MCF 10A (cell line): ENCODE measurements at places on chromosomes 2 and 18. TPM values are rescaled to one million over a fixed set of nuclear protein-coding genes. Genes with fewer than 3 reads are reported as not detected.
A peak's percentile ranks its signal among the peaks of the same experiment; 100 is the strongest.

GRCh38 chr18:10057894-10058791 is 144.3 kb downstream of the VAPA start:
- DNase-seq = peak; percentile 74
- H3K27me3 ChIP-seq = no peaks in the 10 kb centered on the region
- peaks cover 21% of the 10 kb centered on the region for H3K4me1 ChIP-seq
- peak overlapping the region; percentile 40 for H3K27ac ChIP-seq
- H3K36me3 ChIP-seq = no peaks in the 10 kb centered on the region

DNA sequence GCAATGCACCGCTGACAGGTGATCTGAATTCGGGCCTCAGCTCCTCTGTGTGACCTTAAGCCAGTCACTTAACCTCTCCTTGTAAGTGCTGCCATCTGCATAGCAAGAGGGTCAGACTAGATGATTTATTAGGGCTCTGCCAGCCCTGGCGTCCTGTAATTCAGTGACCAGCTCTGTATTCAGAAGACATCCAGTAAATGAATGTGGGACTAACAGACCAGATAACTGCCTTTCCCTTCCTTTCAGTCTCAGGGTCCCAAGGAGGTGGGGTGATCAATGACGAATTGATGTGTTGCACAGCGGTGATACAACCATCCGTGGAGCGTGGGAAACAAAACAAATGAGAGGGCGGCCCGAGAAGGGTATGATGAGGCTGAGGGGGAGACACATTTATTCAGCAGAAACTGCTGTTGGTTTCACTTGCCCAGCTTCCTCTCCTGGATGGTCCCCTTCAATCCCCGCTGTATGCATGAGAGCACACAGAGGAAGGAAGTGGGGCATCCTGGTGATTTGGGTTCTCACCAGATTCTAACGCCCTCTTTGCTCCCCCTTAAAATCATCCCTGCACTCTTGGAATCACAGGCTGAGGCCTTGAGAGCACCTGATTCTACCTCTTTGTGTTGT is 92.8 kb downstream of the VIT start:
- no peak overlapping the region for H3K4me3 ChIP-seq
- H3K27me3 ChIP-seq = peaks cover 39% of the 10 kb centered on the region
- H3K27ac ChIP-seq = no peak overlapping the region
- DNase-seq = no peak
- no peaks in the 10 kb centered on the region for H3K4me1 ChIP-seq

GRCh38 chr2:72846171-72847095 is 20.6 kb upstream of the EXOC6B start:
- H3K4me1 ChIP-seq = no peaks in the 10 kb centered on the region
- no peaks in the 10 kb centered on the region for H3K36me3 ChIP-seq
- DNase-seq = no peak
- no peaks in the 10 kb centered on the region for H3K27me3 ChIP-seq
- H3K4me3 ChIP-seq = no peak overlapping the region

DNA sequence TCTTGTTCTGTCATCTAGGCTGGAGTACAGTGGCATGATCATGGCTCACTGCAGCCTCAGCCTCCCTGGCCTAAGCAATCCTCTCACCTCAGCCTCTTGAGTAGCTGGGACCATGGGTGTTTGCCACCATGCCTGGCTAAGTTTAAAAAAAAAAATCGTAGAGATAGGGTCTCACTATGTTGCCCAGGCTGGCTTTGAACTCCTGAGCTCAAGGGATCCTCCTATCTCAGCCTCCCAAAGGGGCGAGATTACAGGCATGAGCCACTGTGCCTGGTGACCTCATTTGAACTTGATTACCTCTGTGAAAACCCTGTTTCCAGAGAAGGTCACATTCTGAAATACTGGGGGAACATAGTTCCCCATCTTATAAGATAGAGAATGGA is 190.3 kb downstream of the NEDD4L start:
- peaks cover 23% of the 10 kb centered on the region for H3K4me1 ChIP-seq
- H3K27me3 ChIP-seq = no peaks in the 10 kb centered on the region
- no peak overlapping the region for H3K4me3 ChIP-seq
- H3K27ac ChIP-seq = no peak overlapping the region
- H3K36me3 ChIP-seq = peaks cover 12% of the 10 kb centered on the region
- DNase-seq = no peak

DNA sequence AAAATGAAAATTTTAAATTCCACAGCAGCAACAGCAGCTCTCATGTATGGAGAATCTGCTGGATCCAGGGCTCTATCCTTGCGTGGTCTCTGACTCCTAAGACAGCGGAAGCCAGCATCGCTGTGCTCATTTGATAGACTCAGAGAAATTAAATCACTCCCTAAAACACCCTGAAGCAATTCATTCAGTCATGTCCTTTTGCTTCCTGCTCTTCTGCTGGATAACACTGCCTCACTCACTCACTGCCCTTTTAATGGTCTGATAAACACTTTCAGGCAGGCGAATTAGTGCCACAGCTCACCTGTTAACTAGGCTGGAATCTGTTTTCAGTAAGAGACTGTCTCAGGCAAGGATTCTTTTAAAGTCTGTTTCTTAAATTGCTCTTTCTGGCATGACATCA is 10.0 kb downstream of the WIPF1 start:
- H3K4me3 ChIP-seq = no peak overlapping the region
- DNase-seq = no peak
- H3K36me3 ChIP-seq = peaks cover 7% of the 10 kb centered on the region
- H3K27ac ChIP-seq = no peak overlapping the region

DNA sequence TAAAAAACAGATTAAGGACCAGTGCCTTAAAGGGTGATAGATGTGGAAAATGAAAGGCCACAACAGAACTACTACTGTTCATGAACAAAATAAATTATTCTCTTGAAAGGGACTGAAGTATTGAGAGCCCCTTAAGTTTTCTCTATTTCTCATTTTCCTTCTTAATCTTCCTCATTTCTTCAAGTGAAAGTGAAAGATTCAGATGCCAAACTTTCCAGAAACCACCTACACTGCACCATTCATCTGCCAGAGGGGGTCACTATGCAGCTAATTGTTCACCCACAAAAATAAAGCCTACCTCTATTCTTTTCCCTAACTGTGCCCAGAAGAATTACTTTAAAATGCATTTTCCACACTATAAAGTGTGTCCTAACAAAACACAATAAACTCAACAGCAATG is 140.1 kb downstream of the NR4A2 start:
- H3K27ac ChIP-seq = no peak overlapping the region
- H3K27me3 ChIP-seq = no peaks in the 10 kb centered on the region
- no peak overlapping the region for H3K4me3 ChIP-seq
- peaks cover 10% of the 10 kb centered on the region for H3K4me1 ChIP-seq
- DNase-seq = peak; percentile 25

FBXO41 gene
- total RNA-seq = 3.7 and 4.4 TPM in 2 replicates

GRCh38 chr2:28594000-28594331 is 98.1 kb downstream of the PLB1 start:
- H3K4me3 ChIP-seq = peak overlapping the region; percentile 48
- no peaks in the 10 kb centered on the region for H3K36me3 ChIP-seq
- H3K27me3 ChIP-seq = no peaks in the 10 kb centered on the region
- no peak for DNase-seq
- H3K27ac ChIP-seq = peak overlapping the region; percentile 81

GRCh38 chr2:9692456-9693195 is 61.8 kb upstream of the YWHAQ start:
- H3K4me1 ChIP-seq = peaks cover 9% of the 10 kb centered on the region
- peak; percentile 64 for DNase-seq
- H3K36me3 ChIP-seq = no peaks in the 10 kb centered on the region
- H3K4me3 ChIP-seq = peak overlapping the region; percentile 23

BCL2 gene
- 3.0 and 5.7 TPM in 2 replicates for total RNA-seq

DNA sequence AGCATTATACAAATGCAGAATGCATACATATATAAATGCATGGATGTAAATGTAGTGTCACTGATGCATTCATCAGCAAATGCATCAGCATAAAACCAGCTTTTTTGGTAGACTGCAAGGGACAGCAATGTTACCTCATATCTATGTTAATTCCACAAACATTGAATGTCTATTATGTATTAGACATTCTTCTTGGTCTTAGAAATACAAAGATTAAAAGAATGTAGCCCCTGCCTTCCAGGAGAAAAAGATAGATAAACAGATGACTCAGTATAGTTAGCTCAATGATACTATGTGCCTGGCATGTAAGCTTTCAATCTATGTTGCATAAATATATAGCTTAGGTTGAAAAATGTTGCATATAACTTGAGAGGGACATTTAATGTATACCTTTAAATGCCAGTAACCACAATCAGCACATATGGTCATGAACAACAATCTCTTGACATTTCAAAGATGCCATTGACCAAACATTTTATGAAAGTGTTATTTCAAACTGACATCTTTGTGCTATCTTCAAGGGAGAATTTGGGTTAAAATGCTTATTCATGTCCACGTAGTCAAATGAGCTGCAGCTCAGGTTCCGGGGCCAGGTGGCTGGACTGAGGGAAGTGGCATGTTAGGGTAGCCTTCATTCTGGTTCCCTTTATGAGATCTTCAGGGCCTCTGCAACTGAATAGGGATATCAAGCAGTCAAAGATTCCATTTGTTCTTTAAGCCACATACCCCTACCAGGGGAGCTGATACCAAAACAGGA is 45.2 kb upstream of the GCG start:
- H3K27ac ChIP-seq = no peak overlapping the region
- no peaks in the 10 kb centered on the region for H3K4me1 ChIP-seq
- H3K27me3 ChIP-seq = no peaks in the 10 kb centered on the region
- peaks cover 7% of the 10 kb centered on the region for H3K36me3 ChIP-seq
- no peak overlapping the region for H3K4me3 ChIP-seq

GRCh38 chr18:36379435-36379984 is 82.0 kb downstream of the FHOD3 start:
- H3K4me1 ChIP-seq = peaks cover 7% of the 10 kb centered on the region
- H3K27ac ChIP-seq = no peak overlapping the region
- no peaks in the 10 kb centered on the region for H3K36me3 ChIP-seq
- DNase-seq = no peak
- no peak overlapping the region for H3K4me3 ChIP-seq

TMEM198 gene
- total RNA-seq = 5.3 and 6.3 TPM in 2 replicates

UNC50 gene
- 36.9 and 56.4 TPM in 2 replicates for total RNA-seq

- peaks cover 25% of the 10 kb centered on the region for H3K4me1 ChIP-seq
- H3K4me3 ChIP-seq = peak overlapping the region; percentile 88
- peak overlapping the region; percentile 66 for H3K27ac ChIP-seq
- peak; percentile 39 for DNase-seq
- H3K36me3 ChIP-seq = no peaks in the 10 kb centered on the region
These were observed 1.4 kb downstream of the B3GNT2 start for GRCh38 chr2:62197011-62197924.

GRCh38 chr2:201754717-201755415 is 25.9 kb downstream of the ALS2 start:
- H3K4me3 ChIP-seq = no peak overlapping the region
- H3K36me3 ChIP-seq = peaks cover 38% of the 10 kb centered on the region
- no peak overlapping the region for H3K27ac ChIP-seq
- no peaks in the 10 kb centered on the region for H3K27me3 ChIP-seq

- no peak overlapping the region for H3K27ac ChIP-seq
- no peaks in the 10 kb centered on the region for H3K27me3 ChIP-seq
- DNase-seq = no peak
- no peak overlapping the region for H3K4me3 ChIP-seq
- no peaks in the 10 kb centered on the region for H3K4me1 ChIP-seq
These were observed 5.1 kb upstream of the CETN1 start for GRCh38 chr18:574865-575645.

- H3K27ac ChIP-seq = no peak overlapping the region
- H3K27me3 ChIP-seq = no peaks in the 10 kb centered on the region
- no peaks in the 10 kb centered on the region for H3K36me3 ChIP-seq
- no peak overlapping the region for H3K4me3 ChIP-seq
These were observed 107.0 kb downstream of the SMIM21 start for GRCh38 chr18:75320506-75320905.

CYTIP gene
- 0.19 TPM in 1 of 2 replicates, not detected in the other for total RNA-seq

GRCh38 chr18:46199515-46200147 is 95.4 kb downstream of the HAUS1 start:
- H3K4me3 ChIP-seq = no peak overlapping the region
- no peaks in the 10 kb centered on the region for H3K36me3 ChIP-seq
- H3K27ac ChIP-seq = peak overlapping the region; percentile 67
- DNase-seq = peak; percentile 54
- H3K27me3 ChIP-seq = no peaks in the 10 kb centered on the region

IL1A gene
- 99.1 and 170 TPM in 2 replicates for total RNA-seq

DNA sequence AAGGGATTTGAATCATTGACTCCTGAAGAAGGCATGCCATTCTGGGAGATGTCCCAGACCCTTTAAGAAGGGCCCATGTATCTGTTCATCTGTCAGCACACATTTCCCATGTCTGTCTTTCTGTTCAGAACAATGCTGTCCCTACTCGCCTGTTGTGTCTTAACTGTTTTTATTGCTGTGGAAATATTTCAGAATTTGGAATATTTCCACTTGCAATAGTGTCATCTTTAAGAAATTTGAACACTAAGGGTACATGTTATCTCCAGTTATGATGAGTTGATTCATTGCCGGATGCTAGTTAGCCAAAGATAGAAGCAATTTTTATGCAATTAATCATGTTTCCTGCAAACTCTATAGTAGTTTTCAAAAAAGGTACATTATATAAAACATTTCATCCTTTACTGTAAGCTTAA is 36.9 kb upstream of the NT5C1B start:
- peak overlapping the region; percentile 22 for H3K27ac ChIP-seq
- no peak overlapping the region for H3K4me3 ChIP-seq
- peaks cover 26% of the 10 kb centered on the region for H3K4me1 ChIP-seq
- peak; percentile 47 for DNase-seq

SULT1C2 gene
- total RNA-seq = not detected in 2 replicates

GRCh38 chr2:173523497-173523896 is 168.8 kb downstream of the CDCA7 start:
- H3K27ac ChIP-seq = no peak overlapping the region
- H3K27me3 ChIP-seq = peaks cover 12% of the 10 kb centered on the region
- H3K4me1 ChIP-seq = no peaks in the 10 kb centered on the region
- H3K4me3 ChIP-seq = no peak overlapping the region
- DNase-seq = no peak

ATG4B gene
- 70.9 and 72.8 TPM in 2 replicates for total RNA-seq

PIEZO2 gene
- 0.49 and 0.93 TPM in 2 replicates for total RNA-seq

- H3K4me3 ChIP-seq = no peak overlapping the region
- peaks cover 16% of the 10 kb centered on the region for H3K36me3 ChIP-seq
- H3K27ac ChIP-seq = no peak overlapping the region
- DNase-seq = no peak
- H3K27me3 ChIP-seq = no peaks in the 10 kb centered on the region
These were observed 50.5 kb downstream of the PTRHD1 start for GRCh38 chr2:24742730-24743129.
